Germinal center (tissue), 1 donor: ENCODE measurements at places on chromosomes 5 and 9.
A peak's percentile ranks its signal among the peaks of the same experiment; 100 is the strongest.

DNA sequence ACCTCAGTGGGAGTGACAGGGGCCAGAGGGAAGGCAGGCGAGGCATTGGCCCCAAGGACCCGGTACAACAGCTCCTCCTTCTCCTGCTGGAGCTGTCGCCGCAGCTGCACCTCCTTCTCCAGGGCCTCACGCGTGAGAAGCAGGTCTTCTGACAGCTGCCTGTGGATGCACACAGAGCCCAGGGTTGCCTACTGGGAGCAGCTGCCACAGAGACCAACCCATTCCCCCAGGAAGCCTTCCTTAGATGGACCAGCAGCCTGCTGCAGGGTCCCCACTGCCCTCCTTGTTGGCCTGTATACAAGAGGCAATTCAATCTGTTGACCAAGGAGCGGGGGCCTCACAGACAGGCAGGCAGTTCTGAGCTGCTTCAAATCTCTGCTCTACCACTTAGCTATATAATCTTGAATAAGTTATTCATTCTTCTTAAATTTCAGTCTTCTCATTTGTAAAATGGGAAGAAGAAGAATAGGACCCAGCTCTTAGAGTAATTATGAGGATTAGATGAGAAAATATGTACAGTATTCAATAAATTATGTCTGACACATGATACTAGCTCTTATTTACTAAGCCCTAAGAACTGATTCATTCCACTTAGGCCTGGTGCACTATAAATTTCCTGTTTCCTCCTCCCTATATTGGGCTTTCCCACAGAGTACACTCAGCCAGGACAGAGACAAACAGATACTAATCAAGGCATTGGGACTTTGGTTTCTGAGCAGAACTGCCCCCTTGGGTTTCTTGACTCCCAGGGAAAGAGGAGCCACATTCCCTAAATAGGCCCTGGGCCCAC is 26.1 kb upstream of the ANXA6 start:
- no peak for DNase-seq

- peak; percentile 82 for DNase-seq
Measured at GRCh38 chr9:137672907-137673791, 54.3 kb downstream of the EHMT1 start.

DNA sequence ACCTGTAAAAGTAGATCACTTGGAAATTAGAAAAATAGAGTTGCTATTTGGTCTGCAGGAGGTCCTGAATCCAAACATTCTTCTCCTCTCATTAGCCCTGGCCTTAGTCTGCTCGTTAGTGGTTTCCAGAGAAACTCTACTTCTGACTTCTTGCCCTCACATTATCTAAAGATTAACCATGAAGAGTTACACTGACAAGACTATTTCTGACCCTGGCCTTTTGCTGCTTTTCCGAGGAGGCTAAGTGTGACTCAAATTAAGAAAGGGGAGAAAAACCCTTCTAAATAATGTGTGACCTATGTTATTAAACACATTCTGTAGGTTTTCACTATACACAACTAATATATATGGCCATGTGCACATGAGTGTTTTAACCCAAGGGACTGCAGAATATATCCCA is 302.4 kb downstream of the RAB3C start:
- no peak for DNase-seq

DNA sequence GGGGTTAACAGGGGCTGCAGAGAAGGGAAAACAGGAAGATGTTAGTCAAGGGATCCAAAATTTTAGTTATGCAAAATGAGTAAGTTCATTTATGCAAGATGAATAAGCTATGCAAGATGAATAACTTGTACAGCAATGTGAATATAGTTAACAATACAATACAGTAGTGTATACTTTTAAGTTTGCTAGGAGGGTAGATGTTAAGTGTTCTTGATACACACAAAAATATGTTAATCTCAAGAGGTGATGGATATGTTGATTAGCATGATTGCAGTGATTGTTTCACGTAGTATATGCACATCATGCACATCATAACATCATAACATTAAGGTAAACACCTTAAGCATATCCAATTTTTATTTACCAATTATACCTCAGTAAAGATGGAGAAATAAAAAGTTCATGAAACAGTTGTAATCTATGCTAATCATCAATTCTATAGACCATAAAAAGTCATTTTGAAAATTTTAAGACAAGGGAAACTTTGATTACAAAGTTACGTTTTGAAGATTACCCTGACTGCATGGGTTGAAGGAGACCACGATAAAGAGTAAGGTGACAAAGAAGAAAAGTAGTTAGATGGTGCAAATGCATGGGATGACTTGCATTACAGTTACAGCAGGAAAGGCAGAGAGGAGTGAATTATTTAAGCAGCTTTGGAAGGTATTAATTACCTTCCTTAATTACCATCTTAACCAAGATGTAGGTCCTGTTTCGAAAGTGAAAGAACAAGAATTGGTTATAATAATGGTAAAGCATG is 31.4 kb downstream of the FAM174A start:
- no peak for DNase-seq

GRCh38 chr5:132611965-132612364 is 46.0 kb upstream of the IL13 start:
- no peak for DNase-seq
